Central memory CD8-positive, alpha-beta T cell (primary cell): ENCODE measurements at places on chromosomes 4 and X.

DNA sequence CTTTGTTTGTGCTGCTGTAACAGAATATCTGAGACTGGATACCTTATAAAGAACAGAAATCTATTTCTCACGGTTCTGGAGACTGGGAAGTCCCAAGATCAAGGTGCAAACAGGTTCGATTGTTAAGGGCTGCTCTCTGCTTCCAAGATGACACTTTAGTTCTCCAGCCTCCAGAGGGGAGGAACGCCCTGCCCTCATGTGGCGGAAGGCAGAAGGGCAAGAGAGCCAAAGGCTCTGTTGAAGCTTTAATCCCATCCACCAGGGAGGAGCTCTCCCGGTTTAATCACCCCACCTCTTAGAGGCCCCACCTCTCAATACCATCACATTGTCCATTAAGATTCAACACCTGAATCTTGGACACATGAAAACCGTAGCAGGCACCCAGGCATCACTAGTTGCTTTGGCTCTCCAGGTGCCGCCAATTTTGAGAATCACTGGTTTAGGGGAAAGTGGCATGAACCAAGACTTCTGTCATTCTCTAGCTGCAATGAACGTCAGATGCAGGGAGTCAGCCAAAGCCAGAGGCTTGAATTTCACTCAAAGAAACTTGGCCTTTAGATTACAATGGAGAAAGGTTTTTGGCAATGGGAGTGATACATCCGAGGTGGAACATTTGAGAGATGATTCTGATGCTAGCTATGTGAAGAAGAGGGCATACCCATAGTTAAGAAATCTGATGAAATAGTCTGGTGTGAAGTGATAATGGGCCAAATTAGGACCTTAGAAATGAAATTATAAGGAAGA is 15.7 kb downstream of the FHL1 start:
- no peak for DNase-seq

DNA sequence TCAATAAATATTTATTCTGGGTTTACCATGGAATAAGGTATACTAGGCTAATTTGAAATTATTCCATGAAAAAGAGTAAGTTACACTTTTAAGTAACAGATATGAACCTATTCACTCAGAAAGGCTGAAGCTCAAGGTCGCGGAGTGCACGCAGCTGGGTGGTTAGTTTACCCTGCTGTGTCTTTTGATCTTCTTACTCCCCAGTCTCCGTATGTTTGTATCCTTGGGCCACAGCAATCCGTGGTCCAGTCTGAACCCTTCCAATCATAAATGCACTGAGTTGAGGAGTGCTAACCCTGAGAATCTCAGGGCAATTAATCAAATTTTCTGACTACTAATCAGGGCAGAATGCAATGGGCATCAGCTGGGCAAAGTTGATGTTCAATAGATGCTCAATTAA is 33.9 kb downstream of the RPS3A start:
- DNase-seq = no peak

GRCh38 chr4:94722748-94723147 is 35.0 kb upstream of the BMPR1B start:
- DNase-seq = no peak

DNA sequence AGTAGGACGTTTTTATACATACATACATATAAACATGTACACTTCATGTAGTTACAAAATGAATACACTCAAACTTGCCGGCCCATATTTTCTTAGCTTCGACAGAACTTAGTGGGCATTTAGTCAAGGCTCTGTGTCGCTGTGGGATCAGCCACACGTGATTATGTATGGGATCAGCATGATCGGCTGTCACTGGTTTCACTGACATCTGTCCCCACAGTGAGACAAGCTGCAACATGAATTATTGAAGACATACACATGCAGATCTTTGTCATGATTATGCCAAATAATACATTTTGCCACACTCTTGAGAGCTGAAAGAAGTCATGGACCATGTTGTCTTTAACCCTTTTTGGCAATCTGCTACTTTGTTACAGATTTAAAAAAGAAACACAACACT is 38.2 kb upstream of the NAA11 start:
- DNase-seq = no peak

- no peak for DNase-seq
These were observed 381.9 kb downstream of the PRDM5 start for GRCh38 chr4:120540625-120541024.

GRCh38 chr4:77052352-77052751 is 23.4 kb downstream of the CCNI start:
- DNase-seq = peak; percentile 25

- DNase-seq = no peak
These were observed 734 bp upstream of the GALNT7 start for GRCh38 chr4:173167758-173168395.

DNA sequence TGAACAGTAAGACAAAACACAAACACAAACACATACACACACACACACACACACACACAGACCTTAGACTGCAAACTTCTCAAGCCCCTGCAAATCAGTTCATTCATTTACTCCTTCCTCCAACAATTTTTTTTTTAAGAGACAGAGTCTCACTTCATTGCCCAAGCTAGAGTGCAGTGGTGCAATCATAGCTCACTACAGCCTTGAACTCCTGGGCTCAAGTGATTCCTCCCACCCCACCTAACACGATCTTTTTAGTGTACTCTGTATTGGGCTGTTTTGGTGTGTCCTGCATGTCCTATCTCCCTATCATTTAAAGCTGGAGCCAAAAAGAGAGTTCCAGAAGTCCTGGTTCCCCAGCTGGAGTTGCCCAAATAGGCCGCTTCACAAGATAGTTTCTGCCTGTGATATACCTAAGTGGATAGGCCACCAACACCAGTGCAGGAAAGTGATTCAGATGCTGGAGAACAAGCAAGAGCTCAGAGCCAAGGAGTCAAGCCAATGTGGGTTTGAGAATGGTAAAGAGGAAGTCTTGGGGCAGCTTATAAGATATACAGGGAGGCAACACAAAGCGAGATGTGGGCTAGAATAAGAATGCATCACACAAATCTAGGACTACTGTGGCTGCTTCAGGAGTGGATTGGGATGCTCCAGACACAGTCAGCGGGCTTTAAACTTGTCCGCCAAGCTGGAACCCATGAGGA is 85.4 kb upstream of the RAPGEF2 start:
- no peak for DNase-seq
